D341Med (cell line): ENCODE measurements at places on chromosomes 16 and 17.
A peak's percentile ranks its signal among the peaks of the same experiment; 100 is the strongest.

DNA sequence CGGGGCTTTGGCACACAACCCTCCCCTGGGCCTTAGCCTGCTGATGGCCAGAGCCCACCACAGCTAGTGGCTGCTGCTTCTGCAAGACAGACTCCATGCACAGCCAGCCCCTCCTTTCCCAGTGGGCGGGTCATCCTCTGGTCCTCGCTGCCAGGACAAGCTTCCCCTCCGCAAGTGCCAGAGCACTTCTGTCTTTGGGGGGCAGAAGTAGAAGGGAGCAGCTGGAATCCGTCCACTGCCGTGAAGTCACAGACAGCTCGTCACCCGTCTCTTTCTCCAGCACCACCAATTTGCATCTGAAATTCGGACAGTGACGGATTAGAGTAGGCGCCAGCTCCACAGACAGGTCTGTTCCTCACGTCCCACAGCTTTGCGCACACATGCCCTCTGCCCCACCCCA, 31.3 kb upstream of the NAT9 start:
- DNase-seq, result no peak

DNA sequence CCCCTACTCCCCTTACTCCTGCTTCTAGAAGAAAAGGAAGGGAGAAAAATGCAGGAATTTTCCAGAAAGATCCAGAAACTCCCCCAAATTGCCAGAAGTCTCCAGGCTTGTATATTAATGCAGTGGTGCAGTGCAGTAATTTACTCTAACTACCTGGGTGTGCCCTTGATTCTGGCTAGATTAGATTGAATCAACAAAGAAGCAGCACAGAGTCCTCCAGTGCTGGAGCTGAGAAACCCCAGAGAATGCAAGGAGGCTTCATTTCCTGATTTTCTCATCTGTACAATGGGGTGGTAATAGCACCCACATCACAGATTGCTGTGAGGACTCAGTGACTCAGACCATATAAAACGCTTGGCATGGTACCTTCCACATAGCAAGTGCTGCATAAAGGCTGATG, 247.3 kb upstream of the RPL38 start:
- DNase-seq, result no peak

DNA sequence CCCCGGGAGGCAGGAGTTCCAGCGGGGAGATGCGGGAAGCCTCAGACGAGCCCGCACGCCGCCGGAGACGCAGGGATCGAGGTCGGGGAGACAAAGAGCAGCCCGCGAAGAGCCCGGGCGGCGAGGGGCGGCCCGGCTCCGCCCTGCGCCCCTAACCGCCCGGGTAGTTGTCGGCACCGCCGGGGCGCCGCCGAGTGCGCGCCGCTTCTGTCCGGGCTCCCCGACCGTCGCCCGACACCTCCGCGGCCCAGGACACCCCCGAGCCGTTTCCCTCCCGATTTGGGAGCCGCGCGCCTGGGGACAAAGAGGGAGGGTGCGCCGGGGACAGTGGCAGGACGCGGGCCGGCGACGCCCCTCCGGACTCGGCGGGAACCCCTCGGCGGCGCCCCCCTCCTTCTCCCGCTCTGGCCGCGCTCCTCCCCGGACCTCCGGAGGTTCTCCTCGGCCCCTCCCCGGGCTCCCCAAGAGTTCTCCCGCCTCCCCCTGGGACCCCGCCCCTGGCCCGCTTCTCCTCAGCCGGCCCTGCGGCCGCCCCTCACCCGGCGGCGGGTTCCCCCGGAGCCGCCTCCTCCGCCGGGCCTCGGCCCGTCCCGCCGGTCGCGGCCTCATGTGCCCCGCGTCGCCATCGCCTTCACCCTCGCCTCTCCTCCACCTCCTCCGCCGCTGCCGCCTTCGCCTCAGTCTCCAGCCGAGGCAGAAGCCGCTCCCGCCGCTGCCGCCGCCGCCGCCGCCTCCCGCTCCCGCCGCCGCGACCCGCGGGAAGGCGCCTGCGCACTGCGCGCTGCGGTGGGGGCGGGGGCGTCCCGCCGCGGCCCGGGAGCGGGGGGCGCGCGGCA, at the start of gene GJC1:
Gene GJC1 (minus strand): TSS at position 765 of the 836 bp plus-strand sequence. CDS start 24,470 bp downstream, outside the sequence.
- peak; percentile 93 for DNase-seq

DNA sequence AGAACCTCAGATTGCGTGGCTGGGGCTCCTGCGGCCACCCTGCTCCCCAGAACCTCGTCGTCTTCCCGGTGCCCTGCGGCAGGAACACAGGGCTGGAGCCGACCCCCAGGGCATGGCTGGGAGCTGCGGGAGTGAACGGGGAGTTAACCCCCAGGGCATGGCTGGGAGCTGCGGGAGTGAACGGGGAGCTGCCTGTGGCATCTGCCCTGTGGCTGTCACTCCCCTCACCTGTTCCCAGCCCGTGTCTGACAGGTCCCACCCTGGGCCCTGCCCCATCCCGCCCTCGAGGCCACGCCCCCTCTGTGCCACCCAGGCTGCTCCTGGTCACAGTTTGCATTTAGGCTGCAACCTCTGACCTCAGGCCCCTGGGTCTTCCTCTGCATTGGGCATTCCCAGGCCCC, 39.4 kb upstream of the ACSF3 start:
- no peak for DNase-seq

DNA sequence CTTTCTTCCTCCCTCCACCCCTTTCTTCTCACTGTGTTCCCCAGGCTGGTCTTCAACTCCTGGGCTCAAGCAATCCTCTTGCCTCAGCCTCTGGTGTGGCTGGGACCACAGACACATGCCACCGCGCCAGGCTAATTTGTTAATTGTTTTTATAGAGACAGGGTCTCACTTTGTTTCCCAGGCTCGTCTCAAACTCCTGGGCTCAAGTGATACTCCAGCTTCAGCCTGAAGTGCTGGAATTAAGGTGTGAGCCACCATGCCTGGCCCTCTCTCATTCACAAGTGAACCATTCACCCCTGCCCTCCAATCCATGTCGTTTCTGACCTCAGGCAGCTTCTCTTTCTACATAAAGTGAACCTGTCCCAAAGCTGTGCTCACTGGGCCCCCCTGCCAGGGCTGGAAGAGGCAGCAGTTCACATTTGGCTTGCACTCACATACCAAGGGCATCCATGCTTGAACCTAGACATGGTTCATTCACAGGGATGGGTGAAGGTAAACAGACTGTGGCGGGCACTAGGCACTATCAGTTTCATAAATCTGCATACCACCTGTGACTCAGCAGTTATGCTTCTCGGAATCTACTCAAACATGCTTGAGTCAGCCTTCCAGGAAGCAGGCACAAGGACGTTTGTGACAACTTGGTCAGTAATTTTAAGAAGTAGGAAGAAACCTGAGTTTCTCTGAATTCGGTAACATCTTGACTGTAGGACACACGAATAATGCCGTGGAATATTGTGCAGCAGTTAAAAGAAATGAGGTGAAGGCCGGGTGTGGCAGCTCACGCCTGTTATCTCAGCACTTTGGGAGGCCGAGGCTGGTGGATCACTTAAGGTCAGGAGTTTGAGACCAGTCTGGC, 6.0 kb upstream of the RNF213 start:
- peak; percentile 33 for DNase-seq

GRCh38 chr16:81567987-81568748, 123.6 kb downstream of the CMIP start:
- DNase-seq, result no peak

- peak; percentile 88 for DNase-seq
Measured at GRCh38 chr17:32659419-32659842, 172.6 kb downstream of the CDK5R1 start.
